HCT116 (cell line): ENCODE measurements at places on chromosomes 4 and X.

DNA sequence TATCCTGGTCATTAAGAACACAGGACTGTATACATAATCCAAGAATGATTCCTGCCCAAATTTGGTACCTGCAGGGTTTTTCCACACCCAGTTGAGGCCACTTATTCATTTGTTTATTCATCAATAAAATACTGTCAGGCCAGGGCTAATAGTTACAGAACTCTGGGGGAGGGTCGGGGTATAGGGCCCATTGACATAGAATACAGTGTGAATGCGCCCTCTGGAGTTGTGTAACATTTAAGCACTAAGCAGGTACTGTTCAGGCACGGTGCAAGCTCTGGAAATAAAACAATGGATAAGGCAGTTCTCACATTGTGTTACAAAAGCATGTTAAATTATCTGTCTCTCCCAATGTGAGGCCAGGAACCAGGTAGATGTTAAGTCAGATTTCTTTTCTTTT lies 30.8 kb upstream of the LRBA start:
- DNase-seq, result peak; percentile 21

GRCh38 chrX:88560673-88561330 lies 186.2 kb upstream of the CPXCR1 start:
- no peak for DNase-seq

GRCh38 chrX:68083510-68083909 lies 349.8 kb downstream of the OPHN1 start:
- no peak for DNase-seq

- no peak for DNase-seq
These were observed 55.1 kb downstream of the SH3RF1 start for GRCh38 chr4:169215656-169216055.

DNA sequence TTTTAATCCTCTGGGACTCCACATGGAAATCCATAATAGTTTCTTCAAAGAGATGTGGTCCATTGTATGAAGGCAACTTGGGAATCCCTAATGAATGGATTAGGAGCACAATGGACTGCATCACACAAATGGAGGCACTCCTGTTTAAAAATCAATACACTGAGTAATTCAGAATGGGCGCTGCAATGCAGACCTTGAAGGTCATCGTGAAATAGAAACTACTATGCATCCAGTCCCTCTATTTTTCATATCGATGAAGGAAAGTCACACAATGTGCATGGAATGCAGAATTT lies 98.8 kb upstream of the EGFL6 start:
- DNase-seq, result no peak

- no peak for DNase-seq
These were observed 6.0 kb upstream of the NEXMIF start for GRCh38 chrX:74931214-74931613.

GRCh38 chrX:22650691-22651090 lies 349.1 kb upstream of the DDX53 start:
- DNase-seq, result no peak

GRCh38 chr4:163107754-163108153 lies 58.9 kb downstream of the NAF1 start:
- peak; percentile 2 for DNase-seq

- peak; percentile 10 for DNase-seq
These were observed 15.0 kb downstream of the RGN start for GRCh38 chrX:47093248-47093647.

- DNase-seq, result peak; percentile 47
These were observed 111.3 kb downstream of the ARHGAP10 start for GRCh38 chr4:147843162-147843561.

DNA sequence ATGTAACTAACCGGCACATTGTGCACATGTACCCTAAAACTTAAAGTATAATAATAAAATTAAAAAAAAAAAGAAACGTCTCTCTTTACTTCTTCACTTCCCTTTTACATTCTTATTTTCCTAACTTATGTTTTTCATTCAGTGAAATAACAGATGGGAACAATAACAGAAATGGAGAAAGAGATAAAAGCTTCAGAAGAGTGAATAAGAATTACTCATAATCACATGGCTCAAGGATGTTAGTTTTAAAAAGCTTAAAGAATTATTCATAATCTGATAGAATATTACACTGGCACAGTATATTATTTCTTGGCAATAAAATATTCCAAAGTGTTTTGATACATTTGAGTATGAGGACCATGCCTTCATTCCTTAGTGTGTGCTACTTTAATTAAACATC lies 175.6 kb downstream of the COL25A1 start:
- no peak for DNase-seq

GRCh38 chrX:134528960-134529359 lies 69.0 kb downstream of the HPRT1 start:
- no peak for DNase-seq

GRCh38 chr4:98663226-98664006 lies 5.0 kb upstream of the TSPAN5 start:
- DNase-seq, result no peak

- DNase-seq, result no peak
These were observed 44.0 kb upstream of the SORCS2 start for GRCh38 chr4:7148337-7148736.

GRCh38 chr4:179692222-179692621 lies 2250.0 kb upstream of the AGA start:
- no peak for DNase-seq
